Activated T-helper 1 cell treated with Interleukin-2 at 50 U/mL for 16 hours (primary cell): ENCODE measurements at places on chromosomes 5 and 9.
A peak's percentile ranks its signal among the peaks of the same experiment; 100 is the strongest.

DNA sequence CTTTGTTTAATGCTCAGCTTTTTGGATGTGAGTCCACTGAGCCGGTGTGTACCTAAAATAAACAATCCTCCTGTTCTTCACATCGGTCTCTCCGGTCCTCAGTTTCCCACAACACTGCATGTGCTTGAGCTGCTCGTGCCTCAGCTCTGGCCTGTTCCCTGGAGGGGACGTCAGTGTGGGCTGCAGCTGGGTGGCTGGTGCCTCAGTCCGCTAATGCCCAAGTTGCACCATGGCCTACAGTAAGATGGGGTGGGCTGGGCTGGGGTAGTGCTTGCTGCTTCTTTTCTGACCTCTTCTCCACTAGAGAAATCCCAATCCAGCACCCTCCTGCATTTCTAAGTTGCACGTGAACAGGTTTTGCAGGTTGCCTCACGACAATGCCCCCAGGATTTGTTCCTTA lies 595 bp upstream of the BTNL9 start:
- DNase-seq: no peak

DNA sequence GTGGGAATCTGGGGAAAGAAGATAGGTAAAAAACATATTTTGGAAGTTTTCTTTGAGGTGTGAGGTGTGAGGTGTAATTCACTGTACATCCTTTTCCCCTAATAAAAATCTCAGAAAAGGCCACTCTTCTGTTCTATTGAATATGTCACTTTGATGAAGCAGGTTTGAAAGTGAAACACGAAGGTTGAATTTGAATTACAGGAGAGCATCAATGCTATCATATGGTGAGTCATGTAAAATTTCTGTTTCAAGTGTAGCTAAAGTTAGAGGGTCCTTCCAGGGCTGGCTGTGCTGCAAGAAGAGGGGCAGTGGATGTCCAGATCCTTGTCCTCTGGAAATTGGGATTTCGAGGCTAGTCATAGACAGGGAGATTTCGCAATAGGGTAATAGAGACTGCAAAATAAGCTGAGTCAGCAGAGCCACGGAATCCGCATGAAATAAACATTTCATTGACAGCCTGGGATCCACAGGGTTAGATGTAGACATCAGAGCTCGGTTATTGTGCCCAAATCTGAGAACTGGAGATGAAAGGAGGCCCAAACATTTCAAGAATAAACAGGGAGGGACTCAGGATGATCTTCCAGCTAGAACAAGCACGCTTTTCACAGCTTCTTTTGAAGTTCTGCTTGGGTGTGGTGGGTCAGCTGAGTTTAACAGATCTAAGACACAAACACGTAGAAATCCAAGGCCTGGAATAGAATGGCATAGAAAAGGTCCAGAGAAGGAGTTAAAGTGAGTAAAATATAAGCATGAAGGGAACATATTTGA lies 194.4 kb upstream of the CDKN2B start:
- no peak for DNase-seq

- DNase-seq: no peak
These were observed 519 bp downstream of the ZER1 start for GRCh38 chr9:128771094-128771721.

DNA sequence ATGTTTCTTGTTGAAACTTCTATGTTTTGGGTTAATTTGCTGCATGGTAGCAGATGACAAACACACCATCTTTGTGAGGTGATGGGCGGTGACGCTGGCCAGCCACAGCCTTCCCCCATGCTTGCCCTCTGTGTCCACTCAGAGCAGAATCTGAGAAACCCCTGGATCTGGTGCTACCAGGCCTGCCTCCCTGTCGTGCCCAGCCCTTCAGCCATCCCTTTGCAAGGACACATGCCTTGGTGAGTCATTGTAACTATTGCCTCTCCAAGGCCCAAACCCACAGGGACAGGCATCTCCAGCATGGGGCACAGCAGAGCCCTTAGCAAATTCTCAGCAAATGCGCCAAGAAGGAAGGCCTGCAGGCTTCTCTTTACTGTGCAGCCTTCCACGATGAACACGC lies 48.1 kb upstream of the FCN1 start:
- DNase-seq: no peak

DNA sequence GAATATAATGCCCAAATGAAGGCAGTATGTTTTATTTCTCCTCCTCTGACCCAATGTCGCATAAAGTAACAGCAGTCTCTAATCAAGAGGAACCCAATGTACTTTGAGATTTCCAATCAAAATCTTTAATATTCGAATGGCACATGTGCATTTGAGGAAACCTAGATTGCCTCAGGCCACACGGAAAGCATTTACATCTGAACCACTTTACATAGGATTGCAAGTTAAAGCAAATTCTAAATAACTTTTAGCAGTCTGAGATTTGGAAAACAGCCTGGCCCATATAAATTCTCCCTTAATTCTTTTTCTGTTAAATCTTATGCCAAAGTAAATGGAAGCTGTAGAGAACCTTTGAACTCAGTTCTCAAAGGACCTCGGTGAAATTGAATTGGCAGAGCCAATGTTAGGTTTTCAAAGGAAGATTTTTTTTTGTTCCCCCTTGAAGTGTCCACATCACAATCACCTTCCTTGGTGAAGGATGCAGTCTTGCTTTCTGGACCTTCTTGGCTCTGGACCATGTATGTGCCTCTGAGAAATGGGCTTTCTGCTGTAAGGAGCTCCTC lies 57.3 kb downstream of the SNCAIP start:
- no peak for DNase-seq

- DNase-seq: no peak
These were observed 117.5 kb downstream of the IRX2 start for GRCh38 chr5:2633992-2634391.

- no peak for DNase-seq
These were observed 3.6 kb downstream of the SRA1 start for GRCh38 chr5:140553657-140554056.

GRCh38 chr9:110877374-110877773 lies 160.9 kb downstream of the LPAR1 start:
- DNase-seq: no peak

- DNase-seq: no peak
These were observed 11.2 kb downstream of the SPATA31D1 start for GRCh38 chr9:81999806-82000205.

DNA sequence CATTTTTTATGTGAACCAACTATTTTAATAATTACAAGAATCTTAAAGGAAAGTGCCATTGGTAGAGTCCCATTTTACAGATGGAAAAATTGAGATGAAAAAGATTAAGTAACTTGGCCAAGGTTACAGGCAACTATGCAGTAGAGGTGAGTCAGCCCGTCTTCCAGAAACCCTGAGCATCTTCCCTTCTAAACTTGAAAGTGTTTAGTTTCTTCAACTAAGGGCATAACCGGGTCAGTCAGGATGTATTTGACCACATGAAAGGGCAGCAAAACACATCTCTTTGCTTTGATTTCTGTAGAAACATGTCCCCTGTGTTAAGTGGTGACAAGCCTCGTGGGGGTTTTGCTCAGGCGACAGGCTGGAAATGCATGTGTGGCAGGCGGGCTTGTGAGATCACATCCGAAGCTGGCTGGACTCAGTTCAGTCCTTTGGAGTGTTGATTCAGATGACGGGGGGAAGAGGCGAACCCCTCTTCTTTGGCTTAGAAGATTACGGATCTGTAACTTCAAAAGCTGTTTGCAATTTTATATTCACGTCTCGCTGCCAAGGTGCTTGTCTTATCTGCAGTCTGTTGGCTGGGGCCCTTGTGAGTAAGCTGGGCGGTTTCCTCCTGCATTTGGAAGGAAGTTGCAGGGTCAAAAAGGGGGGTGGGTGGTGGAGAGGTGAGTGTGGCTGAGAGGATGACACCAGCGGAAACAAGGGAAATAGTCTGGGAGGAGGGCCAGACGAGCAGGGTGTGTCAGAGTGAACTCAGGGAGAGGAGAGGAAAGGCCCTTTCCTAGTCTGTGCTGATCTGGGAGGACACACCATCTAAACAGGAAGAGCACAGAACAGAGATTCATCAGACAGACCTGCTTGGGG lies 78.9 kb upstream of the RPS23 start:
- peak; percentile 57 for DNase-seq

- no peak for DNase-seq
These were observed 30.2 kb upstream of the CCNG1 start for GRCh38 chr5:163407034-163407655.

GRCh38 chr5:161846746-161847145 lies 1.2 kb upstream of the GABRA1 start:
- DNase-seq: no peak

GRCh38 chr5:163712011-163712410 lies 206.6 kb downstream of the MAT2B start:
- no peak for DNase-seq

GRCh38 chr5:58898538-58898937 lies 315.7 kb downstream of the RAB3C start:
- DNase-seq: no peak

DNA sequence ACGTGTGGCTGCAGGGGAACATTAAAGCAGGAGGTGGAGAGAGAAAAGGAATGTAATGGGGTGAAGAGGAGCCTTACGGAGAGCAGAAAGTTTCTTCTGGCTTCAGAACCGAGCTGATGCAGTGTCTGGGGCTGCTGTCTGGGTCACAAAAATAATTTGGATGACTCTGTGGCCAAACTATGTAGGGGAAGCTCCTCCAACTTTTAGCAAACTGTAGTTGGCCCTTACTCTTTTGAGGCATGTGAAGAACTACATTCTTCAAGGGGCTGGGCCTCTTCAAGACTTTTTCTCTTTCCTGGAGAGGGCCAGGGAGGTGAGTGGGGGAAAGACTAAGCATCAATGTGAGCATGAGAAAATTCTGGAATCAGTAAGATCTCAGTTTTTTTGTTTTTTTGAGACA lies 31.9 kb upstream of the SPARC start:
- DNase-seq: no peak

- no peak for DNase-seq
These were observed 37.7 kb upstream of the PLEKHG4B start for GRCh38 chr5:54175-54730.

DNA sequence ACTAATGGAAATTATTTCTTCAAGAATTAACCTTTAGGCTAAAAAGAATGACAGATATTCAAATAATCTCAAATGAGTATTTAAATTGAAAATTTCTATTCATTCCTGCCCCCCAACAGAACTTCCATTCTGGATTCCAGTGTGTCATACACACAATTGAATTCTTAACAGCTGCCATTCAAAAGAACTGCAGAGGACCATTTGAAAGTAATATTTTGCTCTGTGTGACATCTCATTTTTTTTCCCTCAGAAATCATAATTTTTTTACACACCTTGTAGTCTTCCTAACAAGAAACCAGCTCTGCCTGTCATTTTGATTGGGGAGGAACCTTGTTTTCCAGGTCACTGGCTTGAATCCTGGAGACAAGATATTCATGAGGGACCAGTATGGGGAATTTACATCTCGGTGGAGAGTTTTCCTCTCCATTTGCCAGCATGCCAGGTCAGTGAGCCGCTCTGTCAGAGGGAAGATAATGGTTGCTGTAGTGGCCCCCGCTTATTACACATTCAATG lies 358.7 kb upstream of the ITGA1 start:
- no peak for DNase-seq

DNA sequence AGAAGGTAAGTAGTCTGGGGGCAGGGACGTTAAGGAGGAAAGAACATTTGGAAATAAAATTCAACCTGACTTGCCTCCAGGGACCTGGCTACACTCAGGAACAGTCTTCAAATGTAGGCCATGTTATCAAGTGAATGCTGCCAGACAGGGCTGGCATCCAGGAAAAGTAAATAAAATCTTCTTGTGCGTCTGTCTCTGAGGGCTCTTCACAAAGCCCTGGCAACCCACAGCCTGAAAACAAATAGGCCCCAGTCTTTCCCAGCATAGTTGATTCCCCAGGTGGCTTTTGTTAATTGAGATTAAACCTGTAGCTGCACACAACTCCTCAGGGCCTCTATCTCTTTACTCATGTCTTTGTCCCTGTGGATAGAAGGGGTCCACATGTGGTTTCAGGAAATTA lies 55.4 kb downstream of the STK32A start:
- no peak for DNase-seq

- no peak for DNase-seq
These were observed 516.1 kb downstream of the LRRC70 start for GRCh38 chr5:63094730-63095129.

DNA sequence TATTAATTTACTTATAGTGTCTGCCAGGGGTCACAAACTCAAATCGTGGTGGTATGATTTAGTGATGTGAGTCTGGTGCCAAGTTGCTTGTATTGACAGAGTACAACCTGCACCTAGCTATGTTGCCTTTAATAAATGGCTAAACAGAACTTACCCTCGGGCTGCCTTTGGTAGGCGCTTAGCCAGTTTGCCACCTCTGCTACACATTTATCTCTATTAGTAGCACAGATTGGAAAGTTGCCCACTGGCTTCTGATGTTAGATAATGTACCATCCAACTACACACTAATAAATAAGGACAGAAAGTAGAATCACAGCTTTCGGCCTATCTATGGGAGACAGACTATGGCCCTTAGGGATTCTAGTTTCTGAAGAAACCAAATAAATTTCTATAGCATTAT lies 368.4 kb downstream of the MAN2A1 start:
- DNase-seq: no peak

- DNase-seq: no peak
These were observed 31.4 kb upstream of the SYK start for GRCh38 chr9:90770182-90770738.

- no peak for DNase-seq
These were observed 78.5 kb downstream of the ANKRD33B start for GRCh38 chr5:10642367-10642766.

DNA sequence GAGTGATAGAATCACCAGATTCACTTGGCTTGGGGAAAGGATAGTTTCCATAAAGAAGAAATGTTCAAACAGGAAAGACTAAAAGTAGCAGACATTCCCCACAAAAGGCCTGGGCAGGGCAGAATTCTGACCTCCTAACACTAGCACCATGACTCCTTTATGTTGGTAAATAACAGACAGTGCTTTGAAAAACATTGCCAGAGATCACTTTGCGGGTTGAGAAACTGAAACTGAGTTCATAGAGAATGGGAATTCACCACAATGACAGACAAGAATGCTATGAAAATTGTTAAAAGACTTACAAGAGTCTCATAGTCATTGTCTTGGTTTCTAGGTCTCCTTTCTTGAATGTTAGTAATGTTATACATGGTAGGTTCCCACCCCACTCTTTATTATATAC lies 172.5 kb upstream of the GLRA1 start:
- no peak for DNase-seq

GRCh38 chr5:180811623-180812124 lies 9.1 kb upstream of the MGAT1 start:
- DNase-seq: no peak

DNA sequence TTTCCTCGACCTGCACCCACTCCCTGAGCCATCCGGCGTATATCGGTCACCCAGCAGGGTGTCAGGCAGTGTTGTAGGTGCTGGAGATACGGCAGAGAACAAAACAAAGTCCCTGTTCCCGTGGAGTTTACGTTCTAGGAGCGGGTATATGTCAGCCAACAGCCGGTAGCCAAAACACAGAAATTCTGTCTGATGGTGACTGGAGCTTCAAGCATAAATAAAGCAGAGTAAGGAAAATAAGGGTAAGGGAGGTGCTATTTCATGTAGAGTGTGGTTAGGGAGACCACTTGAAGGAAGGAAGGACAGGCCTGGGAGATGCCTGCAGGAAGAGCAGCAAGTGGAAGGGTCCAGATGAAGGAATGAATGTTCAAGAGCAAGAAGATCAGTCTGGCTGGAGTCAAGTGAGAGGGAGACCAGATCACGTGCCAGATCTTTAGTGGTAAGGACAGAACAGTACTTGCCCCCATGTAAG lies 783 bp upstream of the ZFR start:
- no peak for DNase-seq
